Fibroblast of skin of left biceps (primary cell): ENCODE measurements at places on chromosomes 6 and 20.
A peak's percentile ranks its signal among the peaks of the same experiment; 100 is the strongest.

DNA sequence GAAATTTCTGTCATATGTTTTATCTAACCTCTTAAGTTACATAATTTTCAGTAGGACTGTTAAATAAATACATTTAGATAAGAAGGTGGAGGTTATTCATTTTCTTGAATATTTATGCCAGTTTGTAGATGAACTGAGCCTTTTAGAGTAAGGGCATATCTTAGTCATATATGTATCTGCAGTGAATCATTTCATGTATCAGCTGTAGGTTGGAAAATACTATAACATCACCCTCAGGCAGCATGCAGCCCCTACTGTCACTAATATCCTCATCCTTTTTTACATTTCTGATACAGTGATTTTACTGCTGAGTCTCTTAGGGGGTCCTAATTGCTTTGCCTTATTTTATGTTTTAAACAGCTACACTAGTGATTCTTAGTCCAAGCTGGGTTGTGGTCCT is 19.5 kb upstream of the SUMO4 start:
- DNase-seq = no peak

- no peak for DNase-seq
Observed at GRCh38 chr6:6878887-6879585, 228.7 kb upstream of the RREB1 start.

GRCh38 chr6:106799031-106799894 is 169.9 kb downstream of the QRSL1 start:
- no peak for DNase-seq

- DNase-seq = no peak
Observed at GRCh38 chr6:41730531-41731436, 4.6 kb downstream of the TFEB start.

DNA sequence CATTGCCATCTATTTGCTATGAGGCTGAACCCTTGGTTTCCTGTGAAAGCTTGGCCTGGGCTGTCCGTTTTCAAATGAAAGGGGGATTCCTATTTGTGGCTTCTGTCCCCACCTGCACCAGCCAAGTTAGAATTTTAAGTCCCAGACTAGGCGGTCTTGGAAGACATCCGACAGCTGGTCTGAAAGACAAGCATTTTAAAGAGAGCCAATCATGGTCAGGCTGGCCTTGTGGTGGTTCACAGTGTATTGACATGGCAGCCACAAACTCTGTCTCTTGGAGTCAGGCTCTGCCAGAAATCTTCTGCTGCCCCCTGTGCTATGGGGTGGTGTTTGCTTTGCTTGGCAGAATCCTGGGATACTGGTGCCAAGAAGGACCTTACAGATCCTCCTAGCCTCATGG is 319.2 kb upstream of the MOCS1 start:
- no peak for DNase-seq

GRCh38 chr6:117456998-117457397 is 25.5 kb upstream of the DCBLD1 start:
- no peak for DNase-seq

DNA sequence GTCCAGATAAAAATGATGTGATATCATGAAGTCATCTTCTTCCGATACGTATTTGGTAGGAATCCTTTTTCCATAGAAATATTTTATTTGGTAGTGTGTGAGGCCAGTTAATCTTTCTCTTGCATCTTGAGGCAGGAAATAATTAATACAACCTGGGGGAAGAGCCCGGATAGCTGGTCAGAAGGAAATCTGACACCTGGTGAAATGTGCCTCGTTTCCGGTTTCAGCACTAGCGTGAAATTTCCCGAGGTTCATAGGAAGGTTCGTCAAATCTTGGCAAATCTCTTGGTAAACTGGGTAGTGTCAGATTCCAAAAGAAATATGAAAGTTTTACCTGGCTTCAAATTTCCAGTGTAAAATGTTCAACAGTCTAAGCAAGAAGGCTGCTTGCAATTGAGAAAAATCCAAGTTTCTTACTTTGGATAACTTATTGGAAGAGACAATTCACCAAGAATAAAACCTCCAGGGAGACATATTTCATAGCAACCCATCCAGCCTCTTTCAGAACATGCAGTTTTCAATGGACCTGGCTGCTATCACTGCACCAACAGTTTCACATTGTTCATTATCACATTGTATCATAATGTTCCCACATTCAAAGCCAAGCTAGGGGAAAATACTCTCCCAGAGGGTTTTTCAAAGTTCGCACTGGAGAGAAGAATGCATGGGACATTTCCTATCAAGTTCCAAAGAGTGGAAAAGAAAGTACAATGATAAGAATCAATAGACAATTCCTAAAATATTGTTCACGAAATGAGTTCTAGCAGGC is 454.5 kb upstream of the CITED2 start:
- DNase-seq = no peak

DNA sequence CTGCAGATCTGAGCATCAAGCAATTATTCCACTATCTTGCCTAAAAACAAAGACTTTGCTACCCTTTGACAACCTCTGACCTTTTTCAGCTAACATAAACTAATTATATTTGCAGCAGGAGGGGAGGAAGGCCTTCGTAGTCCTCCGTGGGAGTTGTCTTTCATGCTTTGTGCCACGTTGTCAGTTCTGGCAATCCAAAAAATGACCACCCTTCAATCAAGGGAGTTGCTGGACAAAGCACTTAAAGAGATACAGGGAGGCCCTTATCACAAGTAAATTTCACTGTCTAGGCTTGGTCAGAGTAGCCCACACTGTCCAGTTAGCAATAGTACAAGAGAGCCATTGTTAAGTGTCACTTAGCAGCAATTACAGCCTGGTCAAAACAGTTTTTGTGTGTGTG is 578.9 kb downstream of the HAO1 start:
- DNase-seq = no peak

DNA sequence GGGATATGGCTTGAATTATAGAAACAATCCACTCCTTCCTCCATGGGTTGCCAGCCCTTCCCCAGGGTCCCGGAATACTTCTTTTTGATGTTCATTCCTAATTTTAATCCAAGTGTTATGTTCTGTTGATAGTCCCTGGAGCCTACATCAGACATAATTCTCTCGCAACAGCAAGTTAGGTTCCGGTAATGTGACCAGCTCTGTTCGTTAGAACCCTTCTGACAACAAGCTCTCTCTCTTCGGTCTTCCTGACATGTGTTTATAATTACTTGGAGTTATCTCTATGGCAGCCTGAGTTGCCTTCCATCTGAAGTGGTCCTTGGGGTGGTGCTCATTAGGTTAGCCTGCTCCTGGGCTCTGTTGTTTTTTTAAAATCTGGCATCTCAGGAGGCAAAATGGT is 506.9 kb upstream of the JARID2 start:
- no peak for DNase-seq

- DNase-seq = no peak
Observed at GRCh38 chr6:136956590-136957544, 34.8 kb downstream of the SLC35D3 start.

- no peak for DNase-seq
Observed at GRCh38 chr20:1711826-1712601, 54.4 kb upstream of the SIRPG start.

GRCh38 chr20:3934624-3935023 is 45.4 kb downstream of the PANK2 start:
- no peak for DNase-seq

DNA sequence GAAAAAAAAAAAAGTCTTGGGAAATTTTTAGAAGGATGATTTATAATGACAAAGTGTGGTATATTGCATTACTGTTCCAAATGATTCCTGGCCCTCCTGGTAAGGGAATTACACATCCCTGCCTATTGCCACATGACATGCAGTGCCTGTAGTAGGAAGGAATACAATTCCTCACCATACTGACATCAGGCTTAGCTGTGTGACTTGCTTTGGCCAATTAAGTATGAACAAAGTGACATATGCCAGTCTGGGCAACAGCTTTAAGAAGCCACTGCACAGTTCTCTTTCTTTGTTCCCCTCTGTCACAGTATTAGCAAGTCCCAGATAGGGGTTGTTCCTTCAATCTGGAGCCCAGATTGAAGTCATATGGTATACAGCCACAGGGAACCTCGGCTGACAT is 100.5 kb downstream of the KIF13A start:
- no peak for DNase-seq

DNA sequence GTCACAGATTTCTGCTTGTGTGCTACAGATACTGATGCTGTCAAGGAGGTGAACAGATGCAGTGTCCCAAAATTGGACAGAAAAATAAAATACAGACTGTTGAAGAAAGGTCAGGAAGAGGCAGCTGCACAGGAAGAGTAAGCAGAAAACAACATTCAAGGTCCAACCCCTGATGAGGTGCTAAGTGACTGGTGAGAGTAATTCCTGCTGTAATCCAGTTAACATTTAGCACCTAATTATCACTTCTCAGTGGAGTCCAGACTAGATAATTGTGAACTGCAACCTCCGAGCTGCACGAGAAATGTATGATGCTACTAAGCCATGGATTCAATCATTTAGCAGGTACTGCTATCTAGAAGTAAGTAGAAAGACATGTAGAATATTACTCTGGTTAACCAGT is 36.3 kb upstream of the NRSN1 start:
- DNase-seq = no peak

DNA sequence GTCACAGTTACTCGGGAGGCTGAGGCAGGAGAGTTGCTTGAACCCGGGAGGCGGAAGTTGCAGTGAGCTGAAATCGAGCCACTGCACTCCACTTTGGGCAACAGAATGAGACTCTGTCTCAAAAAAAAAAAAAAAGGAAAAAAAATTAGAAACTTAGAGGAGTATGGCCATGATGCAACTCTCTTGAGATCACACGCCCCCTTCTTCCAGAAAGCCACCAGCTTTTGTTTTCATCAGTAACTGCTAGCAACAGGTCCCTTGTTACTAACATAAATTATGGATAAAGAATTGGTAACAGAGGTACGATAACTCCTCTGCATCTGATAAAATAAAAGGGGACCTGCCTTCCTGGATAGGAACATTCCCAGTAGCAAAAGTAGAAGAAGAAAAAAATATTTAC is 308.2 kb downstream of the CD83 start:
- DNase-seq = no peak

GRCh38 chr20:51966296-51966971 is 164.1 kb upstream of the SALL4 start:
- no peak for DNase-seq

- DNase-seq = no peak
Observed at GRCh38 chr6:130076512-130076911, 58.1 kb downstream of the L3MBTL3 start.

GRCh38 chr20:35888657-35889056 is 65.6 kb downstream of the SCAND1 start:
- DNase-seq = no peak

DNA sequence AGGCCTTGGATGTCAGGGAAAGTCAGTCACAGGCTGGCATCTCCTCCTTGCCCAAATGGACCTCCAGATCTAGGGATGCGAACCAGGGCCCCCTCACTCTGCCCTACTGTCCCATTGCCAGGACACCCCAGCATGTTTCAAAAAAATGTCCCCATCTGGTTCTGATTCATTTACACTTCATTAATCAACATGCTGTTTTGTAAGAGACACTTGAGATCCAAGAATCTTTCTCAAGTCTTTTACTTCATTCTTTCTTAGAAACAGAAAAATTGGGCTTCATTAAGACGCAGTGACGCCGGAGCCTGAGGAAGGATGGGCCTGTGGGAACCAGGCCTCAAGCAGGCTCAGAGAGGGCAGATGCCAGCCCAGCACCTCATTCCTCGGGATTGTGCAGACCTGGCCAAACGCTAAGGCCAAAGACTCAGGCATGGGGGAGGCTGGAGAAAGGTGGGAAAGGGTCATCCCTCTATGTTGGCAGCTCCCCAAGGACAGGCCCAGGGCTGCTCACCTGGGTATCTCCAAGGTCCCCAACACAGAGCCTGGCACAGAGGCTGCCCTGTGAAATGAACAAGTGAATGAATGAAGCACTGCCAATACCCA is 3.8 kb downstream of the RSPO4 start:
- DNase-seq = no peak

GRCh38 chr6:107991772-107992550 is 34.0 kb upstream of the SEC63 start:
- no peak for DNase-seq

- peak; percentile 91 for DNase-seq
Observed at GRCh38 chr20:38073307-38074071, 39.9 kb downstream of the RPRD1B start.

GRCh38 chr6:127864701-127865100 is 36.2 kb downstream of the THEMIS start:
- no peak for DNase-seq

GRCh38 chr6:163083141-163083540 is 331.4 kb upstream of the QKI start:
- no peak for DNase-seq

DNA sequence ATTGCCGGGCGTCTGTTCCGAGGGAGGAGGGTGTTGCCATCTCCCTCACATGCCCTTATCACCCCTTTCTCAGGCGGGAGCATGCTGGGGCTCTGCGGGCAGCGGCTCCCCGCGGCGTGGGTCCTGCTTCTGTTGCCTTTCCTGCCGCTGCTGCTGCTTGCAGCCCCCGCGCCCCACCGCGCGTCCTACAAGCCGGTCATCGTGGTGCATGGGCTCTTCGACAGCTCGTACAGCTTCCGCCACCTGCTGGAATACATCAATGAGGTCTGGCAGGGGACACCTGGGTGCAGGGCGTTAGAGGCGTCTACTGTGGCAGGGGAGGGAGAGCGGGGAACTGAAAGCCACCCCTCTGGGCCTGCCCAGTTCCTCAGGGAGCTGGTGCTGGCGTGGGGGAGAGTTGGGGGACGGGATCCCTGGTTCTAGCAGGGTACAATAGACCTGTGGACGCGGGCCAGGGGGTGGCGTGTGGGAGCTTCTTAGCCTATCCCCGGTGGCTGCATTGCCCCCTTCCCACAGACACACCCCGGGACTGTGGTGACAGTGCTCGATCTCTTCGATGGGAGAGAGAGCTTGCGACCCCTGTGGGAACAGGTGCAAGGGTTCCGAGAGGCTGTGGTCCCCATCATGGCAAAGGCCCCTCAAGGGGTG is 697 bp downstream of the PPT2 start:
- no peak for DNase-seq

- DNase-seq = no peak
Observed at GRCh38 chr20:46088409-46089166, 1.2 kb downstream of the NCOA5 start.
